Activated T-cell treated with anti-CD3 and anti-CD28 coated beads, Interleukin-2, amount 50 U/mL, for 72 hours (primary cell): ENCODE measurements at places on chromosomes 3 and 15.

- DNase-seq = no peak
These were observed 59.8 kb downstream of the TMED3 start for GRCh38 chr15:79370716-79371115.

DNA sequence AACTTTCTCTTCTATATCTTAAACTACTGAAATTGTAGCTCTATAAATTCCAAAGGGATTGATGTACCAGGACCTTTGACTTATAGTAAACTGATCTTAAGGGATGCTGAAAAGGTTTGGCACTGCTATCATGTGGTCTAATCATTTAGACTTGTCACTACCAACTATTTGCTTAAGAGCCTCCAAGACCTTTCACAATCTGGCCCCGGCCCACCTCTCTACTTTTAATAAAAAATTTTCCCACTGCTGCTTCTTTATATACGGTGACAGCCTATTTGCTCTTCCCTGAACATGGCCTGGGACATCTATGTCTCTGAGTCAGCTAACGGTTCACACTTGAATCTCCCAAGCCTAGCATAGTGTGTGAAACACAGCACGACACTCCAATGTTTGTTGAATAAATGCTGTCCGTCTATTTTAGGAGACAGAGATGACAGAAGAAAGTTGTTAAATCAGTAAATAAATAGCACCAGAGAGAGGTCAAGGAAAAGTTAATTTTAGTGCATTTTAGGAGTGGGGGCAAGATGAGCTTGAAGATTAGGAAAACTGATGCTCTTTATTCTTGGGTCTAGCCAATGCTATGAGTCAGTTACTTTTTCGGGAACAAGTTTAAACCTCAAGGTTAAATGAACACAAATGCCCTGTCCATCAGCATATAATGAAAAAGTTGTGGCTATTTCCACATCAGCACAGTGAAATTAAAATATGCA lies 212.9 kb downstream of the TIGIT start:
- no peak for DNase-seq

DNA sequence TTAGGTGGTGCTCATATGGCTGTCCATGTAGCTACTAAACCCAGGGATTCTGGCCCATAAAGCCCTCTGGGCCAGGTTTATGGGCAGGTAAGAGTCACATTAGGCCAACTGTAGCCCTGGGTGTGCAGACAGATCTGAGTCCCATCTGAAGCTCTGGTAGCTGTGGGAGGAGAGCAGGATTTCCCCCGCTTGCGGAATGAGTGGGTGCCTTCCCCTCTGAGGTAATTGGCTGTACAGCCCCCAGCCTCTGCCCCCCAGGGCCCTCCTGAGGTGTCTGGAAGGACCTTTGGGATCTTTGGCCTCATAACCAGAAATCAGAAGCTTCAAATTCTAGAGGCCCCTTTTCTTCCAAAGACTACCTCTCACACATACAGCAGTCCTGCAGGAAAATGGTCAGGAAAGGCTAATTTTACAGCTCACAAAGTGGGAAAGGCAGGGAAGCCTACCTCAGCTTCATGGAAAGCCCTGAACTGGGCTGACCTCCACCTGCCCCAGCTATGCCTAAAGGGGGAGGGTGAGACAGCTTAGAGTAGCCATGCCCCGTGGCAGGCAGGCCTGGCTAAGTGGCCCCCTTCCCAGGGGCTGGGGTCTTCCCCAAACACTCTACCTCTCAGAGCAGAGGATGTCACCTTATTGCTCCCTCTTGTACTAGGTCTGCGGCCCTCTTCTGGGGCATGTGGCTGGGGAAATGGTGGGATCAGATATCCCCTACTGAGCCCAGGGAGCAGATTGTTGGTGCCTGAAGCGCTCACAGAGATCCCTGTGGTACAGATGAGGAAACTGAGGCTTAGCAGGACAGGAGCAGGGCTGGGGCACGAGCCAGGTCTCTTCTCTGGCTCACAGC lies 16.8 kb downstream of the HEMK1 start:
- DNase-seq = peak; percentile 73

GRCh38 chr3:68985146-68985790 lies 28.2 kb downstream of the EOGT start:
- DNase-seq = no peak

GRCh38 chr15:22780267-22780666 lies 6.2 kb upstream of the NIPA1 start:
- DNase-seq = peak; percentile 41

- no peak for DNase-seq
These were observed 478.2 kb upstream of the DPH6 start for GRCh38 chr15:36024031-36024688.
